ENCODE measurements at places on chromosomes 13 and 19.

DNA sequence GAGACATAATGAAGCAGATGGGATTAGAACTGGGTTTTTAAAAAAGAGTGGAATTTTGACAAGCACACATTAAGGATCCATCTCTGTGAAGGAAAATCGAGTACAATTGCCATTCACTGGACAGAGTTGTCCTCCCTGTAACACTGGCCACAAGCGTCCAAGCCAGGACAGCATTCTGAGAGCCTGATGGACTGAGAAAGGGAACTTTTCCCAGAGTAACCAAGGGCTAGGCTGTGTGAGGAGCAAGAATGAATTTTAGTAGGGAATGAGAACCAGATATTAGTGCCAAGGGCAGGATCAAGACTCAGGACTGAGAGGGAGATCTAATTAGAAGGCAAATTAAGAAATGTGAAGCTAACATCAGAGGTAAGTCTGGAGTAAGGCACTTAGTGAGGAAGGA lies 73.1 kb downstream of the DCLK1 start:
- no peak for DNase-seq

DNA sequence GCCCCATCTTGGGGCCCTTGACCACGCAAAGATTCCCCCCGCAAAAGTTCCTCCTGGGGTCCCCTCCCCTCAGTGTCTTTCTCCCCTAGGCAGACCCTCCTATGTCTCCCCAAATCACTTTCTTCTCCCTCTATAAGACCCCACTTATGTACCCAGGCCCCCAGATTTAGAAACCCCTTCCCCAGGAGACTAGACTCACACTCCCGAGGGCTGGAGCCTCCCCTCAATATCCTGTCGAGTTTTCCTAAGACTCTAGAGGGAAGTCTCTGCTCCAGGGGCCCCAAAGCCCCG lies 1.4 kb downstream of the SLC1A5 start:
- no peak for DNase-seq

DNA sequence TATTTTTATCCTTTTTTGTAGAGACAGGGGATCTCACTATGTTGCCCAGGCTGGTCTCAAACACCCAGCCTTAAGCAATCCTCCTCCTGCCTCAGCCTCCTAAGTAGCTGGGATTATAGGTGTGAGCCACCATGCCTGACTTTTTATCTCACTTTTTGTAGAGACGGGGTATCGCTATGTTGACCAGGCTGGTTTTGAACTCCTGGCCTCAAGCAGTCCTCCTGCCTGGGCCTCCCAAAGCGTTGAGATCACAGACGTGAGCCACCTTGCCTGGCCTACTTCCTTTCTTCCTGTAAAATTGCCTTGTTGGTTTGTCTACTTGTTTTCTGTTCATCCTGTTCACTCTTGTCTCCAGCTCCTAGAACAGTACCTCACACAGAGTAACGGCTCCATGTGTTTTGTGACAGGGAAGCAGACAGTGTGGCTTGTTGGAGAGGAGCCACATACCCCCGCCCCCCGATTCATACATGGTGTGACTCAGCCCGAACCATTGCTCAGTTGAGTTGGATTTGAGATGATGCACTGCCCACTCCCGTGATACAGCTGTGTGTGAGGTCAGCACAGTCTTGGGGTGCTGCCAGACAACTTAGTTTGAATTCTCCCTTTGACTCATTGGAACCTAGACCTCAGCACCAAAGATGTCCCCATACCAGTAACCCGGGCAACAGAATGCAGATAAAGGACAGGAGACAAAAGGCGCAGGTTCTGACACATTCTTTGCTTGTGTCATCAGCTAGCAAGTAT lies 34.2 kb downstream of the GPR42 start:
- no peak for DNase-seq

GRCh38 chr19:10747271-10747670 lies 29.4 kb downstream of the DNM2 start:
- no peak for DNase-seq

- DNase-seq = no peak
Observed at GRCh38 chr19:33508941-33509614, 12.5 kb downstream of the PEPD start.

DNA sequence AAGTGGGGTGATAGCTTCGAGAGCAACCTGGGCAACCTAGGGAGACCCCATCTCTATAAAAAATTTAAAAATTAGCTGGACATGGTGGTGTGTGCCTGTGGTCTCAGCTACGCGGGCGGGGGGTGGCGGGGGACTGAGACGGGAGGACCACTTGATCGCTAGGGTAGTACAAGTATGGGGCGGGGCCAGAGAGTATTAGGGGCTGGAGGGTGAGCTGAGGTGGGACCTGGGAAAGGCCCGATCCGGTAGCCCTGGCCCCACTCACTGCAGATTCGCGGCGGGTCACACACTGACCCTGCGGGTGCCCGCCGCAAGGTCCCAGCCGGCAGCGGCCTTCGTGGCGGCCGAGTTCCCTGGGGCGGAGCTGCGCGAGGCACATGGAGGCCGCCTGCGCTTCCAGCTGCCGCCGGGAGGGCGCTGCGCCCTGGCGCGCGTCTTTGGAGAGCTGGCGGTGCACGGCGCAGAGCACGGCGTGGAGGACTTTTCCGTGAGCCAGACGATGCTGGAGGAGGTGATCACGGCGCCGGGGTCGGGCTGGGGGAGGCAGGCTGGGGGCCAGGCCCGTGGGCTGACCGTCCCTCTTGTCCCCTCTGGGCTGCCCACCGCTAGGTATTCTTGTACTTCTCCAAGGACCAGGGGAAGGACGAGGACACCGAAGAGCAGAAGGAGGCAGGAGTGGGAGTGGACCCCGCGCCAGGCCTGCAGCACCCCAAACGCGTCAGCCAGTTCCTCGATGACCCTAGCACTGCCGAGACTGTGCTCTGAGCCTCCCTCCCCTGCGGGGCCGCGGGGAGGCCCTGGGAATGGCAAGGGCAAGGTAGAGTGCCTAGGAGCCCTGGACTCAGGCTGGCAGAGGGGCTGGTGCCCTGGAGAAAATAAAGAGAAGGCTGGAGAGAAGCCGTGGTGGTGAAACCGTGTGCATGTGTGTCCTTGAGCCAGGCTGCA lies 2.0 kb upstream of the ARHGAP45 start:
- peak; percentile 54 for DNase-seq

GRCh38 chr19:41804336-41804735 lies 7.9 kb downstream of the CEACAM3 start:
- no peak for DNase-seq

- DNase-seq = no peak
Observed at GRCh38 chr19:37990362-37990761, 83.4 kb downstream of the SIPA1L3 start.

GRCh38 chr13:33175991-33176390 lies 109.6 kb downstream of the STARD13 start:
- DNase-seq = no peak

- no peak for DNase-seq
Observed at GRCh38 chr13:109611912-109612691, 174.3 kb downstream of the IRS2 start.

GRCh38 chr19:49161987-49162386 lies 4.4 kb downstream of the TRPM4 start:
- no peak for DNase-seq

- DNase-seq = no peak
Observed at GRCh38 chr13:102317593-102317992, 84.3 kb downstream of the FGF14 start.

- no peak for DNase-seq
Observed at GRCh38 chr13:60078226-60078625, 85.5 kb downstream of the DIAPH3 start.

GRCh38 chr13:93794197-93794885 lies 567.7 kb downstream of the GPC6 start:
- DNase-seq = no peak

DNA sequence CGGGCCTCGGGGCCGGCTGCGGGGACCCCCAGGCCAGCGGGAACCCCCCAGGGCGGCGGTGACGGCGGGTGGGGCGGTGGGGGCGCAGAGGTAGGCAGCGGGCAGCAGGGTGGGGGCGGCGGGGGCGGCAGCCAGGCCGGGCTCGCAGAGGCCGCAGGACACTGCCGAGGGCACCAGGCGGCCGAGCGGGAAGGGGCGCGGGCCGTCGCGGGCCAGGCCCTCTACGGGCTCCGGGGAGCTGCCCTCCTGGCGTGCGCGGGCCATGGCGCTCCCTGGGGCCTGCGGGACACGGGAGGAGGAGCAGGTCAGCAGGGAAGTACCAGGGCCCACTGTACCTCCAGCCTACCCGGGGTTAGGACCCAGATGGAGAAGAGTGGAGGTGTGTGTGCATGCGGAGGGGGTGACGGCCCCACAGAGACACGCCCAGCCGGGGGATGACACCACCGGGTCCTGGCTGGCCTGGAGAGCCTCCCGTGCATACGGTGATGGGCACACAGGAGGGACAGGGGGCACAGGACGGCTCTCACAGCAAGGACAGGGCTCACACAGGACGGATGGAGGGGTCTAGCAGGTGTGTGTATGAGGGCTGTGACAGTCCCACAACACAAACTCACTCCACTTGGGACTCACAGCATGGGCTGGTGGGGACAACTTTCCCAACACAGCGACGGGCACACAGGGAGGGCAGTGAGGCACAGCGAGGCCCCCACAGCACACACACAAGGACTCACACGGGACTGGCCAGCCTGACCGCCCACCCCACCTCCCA lies 2.6 kb downstream of the BBC3 start:
- peak; percentile 22 for DNase-seq

DNA sequence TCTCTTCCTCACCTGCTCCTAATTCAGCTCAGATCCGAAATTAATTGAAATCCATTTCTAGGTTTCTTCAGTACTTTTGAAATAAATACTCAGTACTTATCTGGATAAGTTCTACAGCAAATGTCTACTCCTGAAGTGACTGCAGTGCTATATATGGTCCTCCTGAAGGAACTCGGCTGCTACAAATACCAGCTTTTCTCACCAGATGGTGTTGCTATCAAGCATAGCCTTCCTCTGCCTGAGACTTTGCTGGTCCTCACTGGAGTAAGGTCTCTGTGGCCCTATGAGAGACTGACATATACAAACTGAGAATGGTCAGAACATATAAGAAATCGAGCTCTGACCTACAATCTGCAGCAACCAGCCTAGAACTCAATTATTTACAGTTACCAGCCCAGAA lies 161.6 kb downstream of the NDFIP2 start:
- no peak for DNase-seq

- peak; percentile 99 for DNase-seq
Observed at GRCh38 chr19:511101-511851, 4.0 kb downstream of the TPGS1 start.

DNA sequence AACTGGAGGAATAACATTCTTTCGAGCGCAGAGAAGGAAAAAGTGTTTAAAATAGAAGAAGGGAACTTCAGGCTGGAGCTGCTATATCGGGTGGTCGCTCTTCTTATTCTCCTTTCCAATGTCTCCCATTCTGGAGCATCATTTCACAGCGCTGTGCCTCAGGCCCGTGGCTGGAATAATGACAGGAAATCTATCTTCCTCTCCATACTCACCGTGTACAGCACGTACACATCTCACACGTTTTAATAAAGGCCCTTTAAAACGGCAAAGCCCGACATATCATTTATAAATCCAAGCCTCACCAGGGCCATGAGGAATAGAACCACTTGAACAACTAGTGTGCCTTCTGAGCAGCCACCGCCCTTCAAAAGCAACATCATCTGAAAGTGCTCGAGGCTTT lies 264.4 kb downstream of the TEX29 start:
- DNase-seq = no peak

GRCh38 chr13:76720416-76720815 lies 165.8 kb downstream of the KCTD12 start:
- no peak for DNase-seq

- no peak for DNase-seq
Observed at GRCh38 chr19:48524732-48525131, 13.1 kb upstream of the LMTK3 start.

- no peak for DNase-seq
Observed at GRCh38 chr19:12769689-12770088, 5.7 kb downstream of the HOOK2 start.

DNA sequence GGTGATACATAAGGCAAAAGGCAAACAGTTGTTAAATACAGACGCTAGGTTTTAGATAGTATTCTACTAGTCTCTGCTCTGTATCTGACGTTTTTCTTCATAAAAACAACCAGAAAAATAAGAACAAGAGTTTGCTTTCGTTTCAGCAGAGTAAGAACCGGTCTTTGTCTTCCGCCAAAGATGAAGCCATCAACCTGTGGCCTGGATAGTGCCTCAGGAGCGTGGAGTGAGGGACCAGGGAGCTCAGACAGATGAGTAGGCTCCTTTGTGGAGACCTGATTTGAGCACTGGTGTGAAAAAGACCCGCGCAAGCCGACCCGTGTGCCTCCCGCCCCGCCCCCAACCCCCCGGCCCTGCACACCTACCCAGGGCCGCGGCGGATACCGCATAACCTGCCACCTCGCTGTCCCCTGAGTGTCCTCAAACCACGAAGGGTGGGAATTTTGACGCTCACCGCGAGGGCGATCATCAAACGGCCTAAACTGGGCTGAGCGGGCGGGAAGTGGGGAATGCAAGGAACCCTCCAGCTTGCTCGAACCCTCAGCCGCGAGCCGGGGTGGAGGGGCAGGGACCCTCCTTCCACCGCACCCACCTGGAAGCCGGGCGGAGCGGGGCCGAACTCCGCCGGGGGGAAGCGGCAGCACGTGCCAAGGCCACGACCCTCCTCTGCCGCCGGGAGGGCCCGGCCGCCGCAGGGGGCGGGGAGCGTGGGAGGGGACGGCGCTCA lies 866 bp upstream of the LMO7 start:
- DNase-seq = no peak

Measured in NCI-H1105 treated with DMSO at 0.1 percent for 48 hours (cell line).